ENCODE measurements at places on chromosomes 1 and 21. TPM values are rescaled to one million over a fixed set of nuclear protein-coding genes. Genes with fewer than 3 reads are reported as not detected.

HCRTR1 gene
- 0.26 TPM for total RNA-seq

FAM110D gene
- total RNA-seq = under 0.01 TPM

GPX7 gene
- total RNA-seq = 36.6 TPM

AUNIP gene
- 1.7 TPM for total RNA-seq

CYB561D1 gene
- 5.7 TPM for total RNA-seq

GBP5 gene
- under 0.01 TPM for total RNA-seq

SPATA1 gene
- 0.92 TPM for total RNA-seq

LRRC3 gene
- 0.25 TPM for total RNA-seq

IGSF5 gene
- not detected for total RNA-seq

FCGR3B gene
- 0.26 TPM for total RNA-seq

S100A7 gene
- not detected for total RNA-seq

KMO gene
- 0.06 TPM for total RNA-seq

HMGCS2 gene
- not detected for total RNA-seq

CDKN2C gene
- 51.5 TPM for total RNA-seq

PLA2G2D gene
- not detected for total RNA-seq

SCYL3 gene
- total RNA-seq = 8.9 TPM

MYOM3 gene
- total RNA-seq = 0.13 TPM

S100A1 gene
- total RNA-seq = not detected
